ENCODE measurements at places on chromosomes 16 and 17.

DNA sequence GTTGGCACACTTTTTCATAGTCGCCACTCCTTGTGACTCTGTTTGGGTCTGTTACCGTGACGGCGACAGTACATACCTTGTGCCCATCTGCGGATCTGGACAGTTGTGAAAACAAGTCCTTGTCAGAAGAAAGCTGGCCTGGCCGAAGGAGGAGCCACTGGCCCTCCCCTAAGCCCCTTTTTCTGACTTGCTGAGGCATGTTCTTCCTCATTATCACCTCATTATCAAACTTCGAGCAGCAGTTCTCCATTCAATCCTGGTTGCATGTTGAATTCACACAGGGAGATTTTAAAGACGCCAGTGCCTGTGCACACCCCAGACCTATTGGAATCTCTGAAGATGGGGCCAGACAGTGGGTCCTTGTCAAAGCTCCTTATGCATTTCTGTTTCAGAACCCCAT, 61.1 kb downstream of the CYLD start:
- DNase-seq = no peak

GRCh38 chr17:82385559-82386254, 14.1 kb downstream of the UTS2R start:
- DNase-seq = no peak

- no peak for DNase-seq
These were observed 17.6 kb downstream of the AARS1 start for GRCh38 chr16:70271696-70272095.

DNA sequence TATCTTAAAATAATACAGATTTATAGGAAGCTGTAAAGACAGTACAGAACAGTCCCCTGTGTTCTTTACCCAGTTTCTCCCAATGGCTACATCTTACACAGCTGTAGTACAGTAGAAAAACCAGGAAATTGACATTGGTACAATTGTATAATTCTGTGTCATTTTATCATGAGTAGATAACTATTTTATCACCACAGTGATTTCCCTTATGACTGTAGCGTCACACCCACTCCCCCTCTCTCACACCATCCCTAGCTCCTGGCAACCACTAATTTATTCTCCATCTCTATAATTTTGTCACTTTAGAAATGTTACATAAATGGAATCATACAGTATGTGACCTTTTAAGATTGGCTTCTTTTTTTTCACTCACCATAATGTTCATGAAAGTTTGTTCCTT, 30.9 kb downstream of the CLTC start:
- DNase-seq = no peak

GRCh38 chr16:12536412-12536746, 267.3 kb downstream of the CPPED1 start:
- DNase-seq = no peak

GRCh38 chr16:70470927-70471341, 16.5 kb downstream of the FCSK start:
- peak; percentile 47 for DNase-seq

- DNase-seq = peak; percentile 14
These were observed 32.5 kb downstream of the DGKE start for GRCh38 chr17:56866496-56866895.

GRCh38 chr16:47851146-47851545, 304.6 kb downstream of the ABCC12 start:
- DNase-seq = peak; percentile 15

DNA sequence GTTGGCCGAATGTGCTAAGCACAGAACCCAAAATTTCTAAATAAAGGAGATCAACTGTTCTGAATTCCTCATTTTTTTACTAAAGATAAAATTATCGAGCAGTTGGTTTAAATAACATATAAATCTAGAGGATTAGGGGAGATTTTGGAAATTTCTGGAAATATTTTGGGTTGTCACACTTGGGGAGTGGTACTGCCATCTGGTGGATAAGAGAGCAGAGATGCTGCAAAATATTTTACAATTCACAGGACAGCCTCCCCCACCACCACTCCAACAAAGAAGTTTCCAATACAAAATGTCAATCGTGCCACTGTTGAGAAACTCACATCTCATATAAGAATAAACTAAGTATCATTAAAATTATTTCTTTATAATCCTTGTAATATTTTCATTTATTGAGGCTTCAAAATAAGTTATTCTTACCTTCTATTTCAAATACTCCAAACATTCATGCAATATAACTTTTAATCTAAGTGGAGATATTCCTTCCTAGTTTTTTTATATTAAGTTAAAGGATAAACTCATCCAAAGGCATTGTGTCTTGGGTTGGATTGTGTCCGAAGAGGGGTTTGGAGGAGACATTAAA, 17.0 kb upstream of the ABCA8 start:
- peak; percentile 61 for DNase-seq

DNA sequence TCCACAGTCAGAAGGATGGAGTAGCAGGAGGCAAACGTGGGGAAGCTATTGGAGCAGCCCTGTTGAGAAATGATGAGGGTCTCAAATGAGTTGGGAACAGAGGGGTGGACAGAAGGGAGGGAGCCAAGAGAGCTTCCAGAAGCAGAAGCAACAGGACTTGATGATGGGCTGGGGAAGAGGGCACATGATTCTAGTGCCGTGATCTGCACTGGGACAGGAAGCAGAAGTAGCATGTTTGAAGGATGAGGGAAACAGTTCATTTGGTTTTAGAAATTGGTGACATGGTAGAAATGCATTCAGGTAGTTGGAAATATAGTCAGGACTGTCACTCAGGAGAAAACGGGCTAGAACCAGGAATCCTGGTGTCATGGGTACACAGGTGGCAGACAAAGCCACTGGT, 19.4 kb downstream of the EMP2 start:
- DNase-seq = no peak

DNA sequence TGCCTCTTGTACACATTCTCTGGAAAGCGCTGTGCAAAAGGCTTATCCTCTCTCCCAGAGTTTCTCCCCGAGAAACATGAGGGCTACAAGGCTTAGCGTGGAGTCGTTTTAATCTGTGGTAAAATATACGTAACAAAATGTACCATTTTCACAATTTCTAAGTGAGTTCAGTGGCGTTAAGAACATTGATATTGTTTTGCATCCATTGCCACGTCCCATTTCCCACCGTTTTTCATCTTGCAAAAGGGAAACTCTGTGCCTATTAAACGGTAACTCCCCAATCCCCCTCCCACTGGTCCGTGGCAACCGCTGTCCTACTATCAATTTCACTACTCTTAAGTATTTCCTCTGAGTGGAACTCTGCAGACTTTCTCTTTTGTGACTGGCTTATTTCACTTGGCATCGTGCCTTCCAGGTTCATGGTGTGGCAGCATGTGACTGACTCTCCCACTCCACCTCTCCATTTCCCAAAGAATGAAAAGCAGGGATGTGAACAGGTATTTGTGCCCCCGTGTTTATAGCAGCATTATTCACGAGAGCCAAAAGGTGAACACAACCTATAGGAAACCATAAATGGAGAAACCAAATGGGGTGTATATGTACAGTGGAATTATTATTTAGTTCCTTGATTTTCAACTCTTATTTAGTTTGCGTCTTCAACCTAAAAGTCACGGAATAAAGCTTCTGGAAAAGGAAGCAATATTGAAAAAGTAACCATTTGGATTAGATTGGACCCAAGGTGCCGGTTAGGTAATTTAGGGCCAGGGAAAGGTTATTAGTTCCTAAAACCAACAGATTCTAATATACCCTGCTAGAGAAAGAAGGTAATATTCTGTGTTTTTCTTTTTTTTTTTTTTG, 1.1 kb upstream of the USP32 start:
- DNase-seq = peak; percentile 72

DNA sequence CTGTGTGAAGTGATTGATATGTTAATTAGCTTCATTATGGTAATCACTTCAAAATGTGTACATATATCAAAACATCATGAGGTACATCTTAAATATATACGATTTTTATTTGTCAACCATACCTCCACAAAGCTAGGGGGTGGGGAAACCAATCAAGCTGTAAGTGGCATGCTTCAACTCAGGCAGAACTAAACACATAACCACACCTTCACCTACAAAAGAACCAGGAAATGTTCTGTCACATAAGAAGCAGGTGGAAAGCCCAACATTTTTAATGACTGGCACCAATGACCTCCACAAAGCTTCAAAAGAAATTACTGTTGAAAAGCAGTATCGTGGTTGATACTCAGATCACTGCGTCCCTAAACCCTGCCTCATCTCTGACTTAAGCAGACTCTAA, 867.7 kb upstream of the EEF2KMT start:
- DNase-seq = no peak

DNA sequence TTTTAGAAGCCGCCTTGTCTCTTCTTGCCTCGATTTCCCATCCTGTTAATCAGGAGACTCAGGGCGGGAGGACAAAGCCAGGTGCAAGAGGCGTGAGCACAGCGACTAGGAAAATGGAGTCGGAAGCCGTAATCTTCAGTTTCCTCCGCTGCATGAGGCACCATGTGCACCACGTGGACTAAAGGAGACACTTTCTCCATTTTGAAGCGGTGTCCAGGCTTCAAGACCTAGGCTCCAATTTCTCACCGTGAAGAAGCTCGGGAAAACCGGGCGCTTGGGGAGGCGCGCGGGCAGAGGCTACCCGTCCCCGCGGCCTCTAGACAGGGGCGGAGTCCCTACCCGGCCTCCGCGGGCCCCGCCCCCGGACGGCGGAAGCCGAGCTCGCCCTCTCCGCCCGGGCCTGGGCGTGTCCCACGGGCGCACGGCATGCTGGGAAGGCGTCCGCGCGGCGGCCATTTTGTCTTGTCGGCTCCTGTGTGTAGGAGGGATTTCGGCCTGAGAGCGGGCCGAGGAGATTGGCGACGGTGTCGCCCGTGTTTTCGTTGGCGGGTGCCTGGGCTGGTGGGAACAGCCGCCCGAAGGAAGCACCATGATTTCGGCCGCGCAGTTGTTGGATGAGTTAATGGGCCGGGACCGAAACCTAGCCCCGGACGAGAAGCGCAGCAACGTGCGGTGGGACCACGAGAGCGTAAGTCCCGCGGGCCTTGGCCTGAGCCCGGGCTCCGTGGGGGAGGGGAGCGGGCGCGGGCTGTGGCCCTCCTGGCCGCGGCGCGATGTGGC, at the start of gene LUC7L3:
TSS of gene LUC7L3 (plus strand) at position 460 of the 780 bp plus-strand sequence. CDS start at position 590, 130 bp downstream.
- DNase-seq = peak; percentile 97

GRCh38 chr17:48996722-48997102, 473 bp upstream of the IGF2BP1 start:
- DNase-seq = no peak

- DNase-seq = no peak
These were observed 253.3 kb downstream of the STX8 start for GRCh38 chr17:9322326-9322725.

- DNase-seq = no peak
These were observed 24.9 kb downstream of the GSE1 start for GRCh38 chr16:85637808-85638647.

GRCh38 chr16:24093049-24093448, 163.1 kb upstream of the CACNG3 start:
- no peak for DNase-seq

- DNase-seq = peak; percentile 81
These were observed 8.1 kb upstream of the CPNE2 start for GRCh38 chr16:57084257-57084770.

Data from ELR (cell line).